ENCODE measurements at places on chromosomes 1 and 21. TPM values are rescaled to one million over a fixed set of nuclear protein-coding genes. Genes with fewer than 3 reads are reported as not detected.

Gene UTP25
- total RNA-seq, result 11.0 TPM

Gene KRTAP11-1
- total RNA-seq, result not detected

Gene CDA
- total RNA-seq, result not detected

Gene CAMK2N1
- total RNA-seq, result 0.83 TPM

Gene ARMH1
- total RNA-seq, result 35.7 TPM

Gene GPA33
- total RNA-seq, result 3.4 TPM

Data from T-helper 1 cell treated with Interleukin-12 subunit alpha and Interleukin-12 subunit beta and Interleukin-4 antibody, amounts not matched to agents 30 ng/mL and 1 ng/mL, for 36 hours (primary cell).